ENCODE measurements at places on chromosomes 6 and 20.

DNA sequence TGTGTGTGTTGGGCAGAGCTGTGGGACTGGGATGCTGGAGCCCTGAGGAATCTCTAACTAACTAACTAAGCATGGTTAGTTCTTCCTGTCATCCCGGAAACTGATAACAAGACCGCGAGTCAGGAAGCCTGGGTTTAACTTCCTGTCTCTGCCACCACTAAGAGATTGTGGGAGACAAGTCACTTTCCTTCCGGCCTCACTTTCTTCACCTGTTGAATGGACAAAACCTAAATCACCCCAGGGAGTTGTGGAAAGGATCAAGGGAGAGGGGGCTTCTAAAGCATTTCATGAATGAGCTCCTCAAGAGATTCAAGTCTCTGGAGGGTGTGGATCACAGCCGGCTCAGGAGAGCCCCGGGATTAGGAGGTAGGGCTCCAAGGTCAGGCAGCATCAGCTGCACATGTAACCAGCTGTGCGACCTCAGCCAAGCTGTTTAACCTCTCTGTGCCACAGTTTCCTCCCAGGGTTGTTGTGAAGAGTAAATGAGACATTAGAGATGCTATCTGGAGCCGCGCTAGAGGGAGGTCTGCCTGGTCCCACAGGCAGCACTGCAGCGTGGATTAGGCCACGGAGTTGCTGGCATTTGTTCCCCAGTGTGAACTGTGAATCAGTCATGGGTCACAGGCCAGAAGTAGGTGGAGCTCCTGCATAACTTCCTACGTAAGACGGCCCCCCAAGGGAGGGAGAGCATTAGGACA is 105.1 kb downstream of the TOX2 start:
- no peak for DNase-seq

DNA sequence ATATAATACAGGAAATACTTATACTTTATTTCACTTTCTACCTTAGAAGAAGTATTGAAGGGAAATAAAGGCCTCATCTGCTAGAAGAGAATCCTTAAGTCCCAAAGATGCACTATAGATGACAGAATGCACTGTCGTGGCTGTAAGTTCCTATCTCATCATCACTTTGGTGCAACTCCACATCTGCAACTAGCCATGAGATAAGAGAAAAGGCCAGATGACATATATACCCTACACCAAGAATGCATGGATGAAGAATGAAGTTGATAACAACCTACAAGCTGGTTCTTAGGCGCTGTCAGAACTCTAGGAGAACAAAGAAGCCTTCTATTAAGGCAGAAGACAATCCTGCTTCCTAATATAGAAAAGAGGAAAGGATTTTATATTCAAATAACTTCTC is 11.6 kb upstream of the PLN start:
- DNase-seq, result no peak

DNA sequence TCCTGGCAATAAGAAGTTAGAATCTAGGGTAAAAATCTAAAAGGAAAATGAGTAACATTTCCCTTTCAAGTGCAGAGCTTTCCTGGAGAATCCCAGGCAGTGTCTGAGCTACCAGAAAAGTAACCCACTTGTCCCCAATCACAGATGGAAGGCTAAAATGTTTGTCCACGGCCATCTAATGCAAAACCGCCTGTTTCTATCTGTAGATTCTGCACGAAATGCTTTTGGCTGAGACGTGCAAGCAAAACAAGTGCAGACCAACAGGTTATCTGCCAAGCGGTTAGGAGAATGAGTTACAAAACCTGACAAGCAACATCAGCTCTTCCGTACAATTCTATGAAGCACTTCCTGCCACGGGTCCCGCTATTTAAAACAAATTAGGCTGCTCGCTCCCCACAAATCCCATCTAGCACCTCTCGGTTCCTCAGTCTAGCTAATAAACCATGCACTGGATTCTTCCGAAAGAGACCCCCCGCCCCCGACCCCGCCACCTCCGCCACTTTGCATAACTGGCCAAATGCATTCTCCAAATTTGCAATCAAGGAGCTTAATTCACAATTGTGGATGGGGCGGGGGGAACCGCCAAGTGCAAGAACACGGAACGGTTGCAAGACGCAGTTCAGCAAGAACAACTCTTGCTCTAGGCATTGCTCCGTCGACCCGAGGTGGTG is 1.4 kb downstream of the ELOVL5 start:
- DNase-seq, result no peak

- no peak for DNase-seq
Measured at GRCh38 chr6:12592634-12593033, 123.9 kb upstream of the PHACTR1 start.

DNA sequence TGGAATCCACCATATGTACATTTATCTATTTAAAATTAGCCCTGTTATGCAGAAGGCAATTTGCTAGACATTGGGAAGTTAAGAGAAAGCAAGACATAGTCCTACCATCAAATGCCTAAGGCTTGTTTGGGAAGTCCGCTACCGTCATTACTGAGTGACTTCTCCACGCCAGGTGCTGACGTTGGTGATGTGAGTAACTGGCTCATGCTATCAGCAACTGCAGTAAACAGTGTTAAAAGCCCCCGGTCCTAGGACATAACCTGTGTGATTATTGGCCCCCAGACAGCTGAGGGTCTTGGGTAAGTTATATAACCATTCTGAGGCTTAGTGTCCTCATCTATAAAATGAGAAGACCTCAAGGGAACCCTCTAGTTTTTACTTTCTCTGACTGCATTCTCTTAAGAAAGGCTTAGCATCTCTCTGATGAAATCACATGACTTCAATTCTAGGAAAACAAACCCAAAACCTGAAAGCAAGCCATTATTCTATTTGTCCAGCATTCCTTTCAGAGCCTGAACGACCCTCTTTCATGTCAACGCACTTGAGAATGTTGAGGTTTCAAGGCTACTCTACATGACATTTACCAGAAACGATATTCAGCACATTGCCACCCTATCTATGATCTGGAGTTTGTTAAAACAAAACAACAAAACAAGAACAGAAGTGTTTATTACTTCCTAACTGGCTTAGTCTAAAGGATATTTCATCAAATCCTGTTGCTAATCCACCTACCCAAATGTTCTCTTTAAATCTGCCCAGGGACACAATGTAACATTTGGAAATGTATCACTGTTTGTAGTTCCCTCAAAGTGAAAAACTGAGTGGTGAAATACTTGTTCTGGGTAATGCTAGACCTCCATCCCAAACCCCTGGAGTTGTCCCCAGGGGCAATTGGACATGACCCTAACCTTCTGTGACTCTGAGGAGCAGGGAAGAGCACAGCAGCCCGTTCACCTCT is 133.8 kb downstream of the BTBD3 start:
- DNase-seq, result no peak

GRCh38 chr6:117118490-117118889 is 146.9 kb upstream of the VGLL2 start:
- no peak for DNase-seq

GRCh38 chr6:37477191-37477590 is 22.5 kb downstream of the CCDC167 start:
- DNase-seq, result no peak

DNA sequence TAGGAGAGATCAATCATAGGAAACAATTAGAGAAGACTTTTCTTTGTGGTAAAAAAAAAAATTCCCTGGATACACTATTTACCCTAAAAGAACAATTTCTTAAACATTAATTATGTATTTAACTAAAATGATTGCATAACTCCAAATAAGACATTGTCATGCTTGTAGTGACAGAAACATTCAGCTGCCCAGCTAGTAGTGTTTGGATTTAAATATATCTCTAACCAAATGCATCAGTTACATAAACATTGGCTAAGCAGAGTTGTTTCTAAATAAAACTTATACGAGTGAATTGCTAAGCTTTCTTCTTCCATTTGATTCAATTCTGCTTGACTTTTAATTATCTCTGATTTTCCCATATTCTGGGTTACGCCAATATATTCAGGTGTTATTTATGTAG is 23.7 kb downstream of the MLIP start:
- no peak for DNase-seq

- no peak for DNase-seq
Measured at GRCh38 chr6:41687501-41688175, 47.8 kb downstream of the TFEB start.
